Activated CD8-positive, alpha-beta memory T cell treated with anti-CD3 and anti-CD28 coated beads for 1 hour (primary cell): ENCODE measurements at places on chromosomes 7 and 10.

DNA sequence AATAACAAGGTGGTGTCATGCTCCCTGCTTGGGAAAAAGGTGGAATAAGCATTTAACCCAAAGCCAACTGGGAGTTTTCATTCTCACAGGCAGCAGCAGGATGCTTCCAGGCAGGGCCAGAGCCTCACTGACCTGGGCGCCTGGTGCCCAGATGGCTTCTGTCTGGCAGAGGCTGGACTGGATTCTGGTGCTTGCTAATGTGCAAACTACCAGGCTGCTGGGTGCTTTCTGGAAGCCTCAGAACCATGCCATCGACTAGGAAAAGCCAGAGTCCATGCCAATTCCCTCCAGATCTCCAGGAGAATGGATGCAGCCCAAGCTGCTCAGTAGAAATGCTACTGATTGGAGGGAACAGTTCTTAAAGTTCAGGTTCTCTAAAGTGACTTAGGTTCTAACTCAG is 36.2 kb downstream of the VIPR2 start:
- DNase-seq, result no peak

DNA sequence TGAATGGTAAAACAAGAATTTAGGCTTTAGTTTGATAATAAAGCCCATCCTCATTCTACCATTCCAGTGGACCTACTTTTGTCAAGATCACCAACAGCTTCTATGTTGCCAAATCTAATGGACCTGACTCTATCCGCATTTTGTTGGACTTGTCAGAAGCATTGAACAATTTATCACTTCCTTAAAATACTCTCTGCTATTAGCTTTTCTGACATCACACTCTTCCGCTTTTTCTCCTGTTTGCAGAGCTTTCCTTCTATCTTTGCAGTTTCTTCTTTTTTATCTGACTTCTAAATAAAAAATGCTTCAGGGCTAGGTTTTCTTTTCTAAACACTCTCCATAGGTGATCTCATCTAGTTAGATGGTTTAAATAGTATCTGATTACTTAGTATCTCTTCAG is 42.7 kb upstream of the SMIM30 start:
- DNase-seq, result no peak

- no peak for DNase-seq
Observed at GRCh38 chr10:29804025-29804852, 169.5 kb upstream of the SVIL start.

DNA sequence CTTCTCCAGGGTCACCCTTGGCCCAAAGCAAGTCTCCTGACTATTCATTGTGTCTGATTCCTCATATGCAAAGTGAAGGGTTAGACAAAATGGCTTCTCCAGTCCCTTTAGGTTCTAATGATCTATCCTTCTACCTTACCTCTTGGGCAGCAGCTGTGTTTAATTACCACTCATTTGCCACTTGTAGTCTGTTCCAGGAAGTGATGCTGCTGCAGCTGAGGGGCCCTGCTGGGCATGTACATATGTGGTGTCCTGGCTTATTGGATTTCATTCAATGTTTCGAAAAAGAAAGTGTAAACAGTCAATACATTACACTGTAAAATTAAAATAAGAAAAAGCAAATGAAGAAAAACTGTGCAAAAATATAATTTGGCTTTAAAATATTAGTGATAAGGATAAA is 36.6 kb downstream of the SCIN start:
- DNase-seq, result no peak

GRCh38 chr7:141512597-141512996 is 38.6 kb upstream of the AGK start:
- DNase-seq, result no peak

DNA sequence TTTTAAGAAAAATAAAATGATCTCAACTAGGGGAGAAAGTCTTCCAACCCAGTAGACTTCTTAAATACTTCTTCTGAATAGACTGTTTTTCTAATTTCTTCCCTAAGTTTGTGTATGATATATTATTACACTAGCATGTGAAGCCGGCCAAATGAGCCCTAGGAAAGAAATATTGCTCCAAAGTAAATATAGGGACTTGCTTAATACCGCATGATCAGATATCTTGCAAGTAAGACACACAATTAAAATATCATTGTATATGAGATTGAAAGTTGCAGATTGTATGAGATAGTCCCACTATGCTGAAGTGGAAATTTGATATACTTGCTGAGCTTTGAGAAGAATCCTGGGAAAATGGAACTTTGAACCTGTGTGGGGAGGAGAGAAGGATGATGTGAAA is 225.7 kb downstream of the BAMBI start:
- DNase-seq, result no peak

GRCh38 chr7:26965724-26966123 is 101.3 kb upstream of the SKAP2 start:
- no peak for DNase-seq

GRCh38 chr7:138705167-138705566 is 4.0 kb upstream of the SVOPL start:
- DNase-seq, result no peak

GRCh38 chr7:145557805-145558204 is 558.8 kb upstream of the CNTNAP2 start:
- DNase-seq, result no peak

GRCh38 chr10:47361293-47361692 is 13.1 kb downstream of the RBP3 start:
- no peak for DNase-seq

GRCh38 chr7:42606193-42606905 is 305.5 kb downstream of the C7orf25 start:
- DNase-seq, result no peak

DNA sequence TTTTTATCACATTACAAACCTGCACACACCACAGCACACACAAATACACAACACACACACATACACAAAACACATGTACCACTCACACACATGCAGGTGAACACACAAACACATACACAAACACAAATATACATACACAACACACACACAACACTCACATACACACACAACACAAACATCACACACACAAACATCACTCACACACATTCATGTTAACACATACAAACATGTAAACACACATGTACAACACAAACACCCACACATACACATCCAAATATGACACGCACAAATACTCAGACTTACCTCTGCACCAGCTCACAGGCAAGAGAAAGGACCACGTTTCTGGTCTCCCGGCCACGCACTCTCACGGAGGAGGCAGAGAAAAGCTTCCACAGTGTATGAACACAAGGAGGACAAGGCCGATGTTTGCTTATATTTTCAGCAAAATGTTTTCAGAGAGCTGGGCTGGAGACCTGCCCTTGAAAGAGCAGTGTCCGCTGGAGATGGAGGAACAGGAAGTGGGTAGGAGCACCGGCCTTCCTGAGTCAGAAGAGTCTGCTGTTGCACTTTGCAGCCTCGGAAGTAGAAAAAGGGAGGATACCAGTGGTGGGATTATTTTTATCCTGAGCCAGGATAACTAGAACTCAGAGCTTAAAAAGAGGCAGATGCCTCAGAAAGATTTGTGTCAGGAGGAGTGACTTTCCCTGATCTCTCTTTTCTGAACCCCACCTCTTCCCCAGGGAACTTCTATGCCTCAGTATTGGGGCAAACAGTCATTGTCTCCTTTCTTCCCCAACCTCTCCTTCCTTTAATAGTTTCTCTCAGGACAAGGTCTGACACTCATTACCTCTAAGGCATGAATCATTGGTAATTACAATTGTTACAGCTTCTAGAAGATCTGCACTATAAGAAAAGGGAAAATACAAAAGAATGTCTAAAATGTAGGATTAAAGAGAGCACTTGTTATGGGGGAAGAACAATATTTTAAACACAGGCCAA is at the start of gene GIMAP6:
Gene GIMAP6, minus strand, starts transcription at position 520 of the 999 bp plus-strand sequence. CDS start 2,243 bp downstream, outside the sequence.
- DNase-seq, result no peak

- DNase-seq, result no peak
Observed at GRCh38 chr7:64654796-64655548, 11.0 kb upstream of the ZNF107 start.

DNA sequence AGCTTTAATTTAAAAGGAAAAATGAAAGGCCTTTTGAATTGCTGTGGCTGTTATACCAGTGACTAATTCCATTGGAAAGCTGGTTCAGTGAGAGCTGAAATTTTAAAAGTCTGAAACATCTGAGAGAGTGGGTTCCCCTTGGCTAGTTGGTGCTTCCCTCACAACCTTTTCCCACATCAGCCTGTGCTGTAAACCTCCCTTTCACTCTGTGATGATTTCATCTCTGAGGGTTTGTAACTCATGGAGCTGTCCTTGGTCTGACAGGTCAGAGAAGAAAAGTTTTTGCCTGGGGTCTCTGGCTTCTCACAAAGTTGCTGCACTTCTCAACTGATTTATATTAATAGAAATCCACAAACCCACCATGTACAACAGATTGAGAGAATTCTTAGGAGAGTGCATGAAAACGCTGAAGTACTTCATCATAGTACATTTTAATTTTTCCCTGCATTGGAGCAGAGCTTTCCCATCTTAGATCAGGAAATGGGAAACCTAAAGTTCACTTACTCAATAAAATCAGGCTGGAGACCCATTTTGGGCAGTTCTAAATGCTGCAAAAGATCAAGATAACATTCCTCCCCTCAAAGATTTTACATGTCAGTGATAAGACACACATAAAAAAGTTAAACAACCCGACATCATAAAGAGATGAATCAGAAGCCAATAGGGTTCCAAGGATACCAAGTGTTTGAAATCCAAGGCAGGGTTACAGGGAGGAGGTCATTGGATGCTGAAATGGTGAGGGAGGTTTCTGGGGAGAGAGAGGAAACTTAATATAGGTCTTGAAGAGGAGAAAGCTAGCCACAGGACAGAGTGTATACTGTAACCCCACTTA is 157.0 kb upstream of the MKLN1 start:
- no peak for DNase-seq

GRCh38 chr7:113394856-113395255 is 276.5 kb upstream of the SMIM30 start:
- no peak for DNase-seq

GRCh38 chr7:141676618-141677017 is 25.3 kb downstream of the DENND11 start:
- no peak for DNase-seq

DNA sequence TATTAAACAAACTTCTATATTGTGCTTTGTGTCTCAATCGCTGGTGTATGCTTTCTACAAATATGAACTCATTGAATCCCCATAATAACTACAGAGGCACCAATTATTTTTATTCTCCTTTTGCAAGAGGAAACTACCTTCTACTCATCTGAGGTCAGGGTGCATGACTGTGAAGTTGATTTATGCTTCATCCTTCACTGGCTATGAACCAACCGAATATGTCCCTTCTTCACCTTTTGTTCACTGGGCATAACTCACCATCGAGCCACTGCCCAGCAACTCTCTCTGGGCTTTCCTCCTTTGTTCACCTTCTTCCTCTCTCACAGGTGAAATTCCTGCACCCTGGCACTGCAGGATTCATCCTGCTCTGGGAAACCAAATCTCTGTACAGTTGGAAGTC is 61.3 kb upstream of the PFKP start:
- DNase-seq, result no peak

DNA sequence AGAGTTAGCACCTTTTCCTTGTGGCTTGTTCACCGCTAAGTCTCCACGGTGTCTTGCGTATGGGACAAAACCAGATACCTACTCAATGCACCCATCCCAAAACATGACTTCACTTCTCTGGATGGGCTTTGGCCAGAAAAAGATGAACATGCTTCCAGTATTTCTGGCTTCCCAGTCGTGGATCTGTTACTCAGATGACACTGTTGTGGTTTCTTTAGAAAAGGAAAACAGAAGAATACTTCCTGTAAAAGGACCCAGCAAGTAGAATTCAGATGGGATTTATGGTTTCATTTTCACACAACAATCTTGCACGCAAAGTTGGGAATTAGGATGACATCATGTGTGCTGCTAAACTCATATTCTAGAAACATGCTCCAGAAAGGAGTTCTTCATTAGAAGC is 216.7 kb downstream of the ADAM12 start:
- no peak for DNase-seq

DNA sequence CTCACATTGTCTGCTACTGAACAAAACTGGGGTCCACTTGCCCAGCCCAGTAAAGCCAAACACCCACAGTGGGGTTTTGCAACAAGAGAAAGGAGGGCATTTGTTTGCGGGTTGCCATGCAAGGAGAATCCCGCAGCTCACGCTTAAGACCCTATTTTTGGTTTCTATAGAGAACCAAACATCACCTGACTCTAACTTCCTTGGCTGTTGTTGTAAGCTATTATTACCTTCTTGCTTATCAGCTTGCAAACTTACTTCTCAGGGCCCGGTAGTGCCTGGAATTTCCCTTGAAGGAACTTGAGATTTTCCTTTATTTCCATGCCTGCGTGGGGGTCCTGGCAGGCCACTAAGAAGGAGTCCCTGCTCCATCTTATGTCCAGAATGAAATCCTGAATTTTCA is 20.7 kb downstream of the IFIT3 start:
- DNase-seq, result no peak

DNA sequence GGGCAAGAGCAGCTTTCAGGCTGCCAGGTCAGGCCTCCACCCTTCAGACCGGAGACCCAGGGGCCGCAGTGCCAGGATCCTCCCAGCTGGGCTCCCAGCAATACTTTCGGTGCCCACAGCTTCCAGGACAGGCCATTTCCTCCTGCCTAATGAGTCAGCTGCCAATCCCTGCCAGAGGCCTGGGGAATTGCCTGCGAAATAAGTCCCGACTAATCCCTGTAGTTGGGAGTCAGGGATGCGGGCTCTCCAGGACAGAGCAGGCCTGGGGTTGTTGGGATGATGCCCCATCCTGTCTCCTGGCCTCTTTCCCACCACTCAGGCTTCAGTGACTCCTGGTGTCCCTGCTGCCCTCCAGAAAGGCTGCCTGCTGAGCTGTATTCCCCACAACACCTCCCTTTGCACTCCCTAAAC is 143.5 kb upstream of the UNC5B start:
- no peak for DNase-seq

- DNase-seq, result no peak
Observed at GRCh38 chr10:105585753-105586152, 944.7 kb downstream of the SORCS3 start.

DNA sequence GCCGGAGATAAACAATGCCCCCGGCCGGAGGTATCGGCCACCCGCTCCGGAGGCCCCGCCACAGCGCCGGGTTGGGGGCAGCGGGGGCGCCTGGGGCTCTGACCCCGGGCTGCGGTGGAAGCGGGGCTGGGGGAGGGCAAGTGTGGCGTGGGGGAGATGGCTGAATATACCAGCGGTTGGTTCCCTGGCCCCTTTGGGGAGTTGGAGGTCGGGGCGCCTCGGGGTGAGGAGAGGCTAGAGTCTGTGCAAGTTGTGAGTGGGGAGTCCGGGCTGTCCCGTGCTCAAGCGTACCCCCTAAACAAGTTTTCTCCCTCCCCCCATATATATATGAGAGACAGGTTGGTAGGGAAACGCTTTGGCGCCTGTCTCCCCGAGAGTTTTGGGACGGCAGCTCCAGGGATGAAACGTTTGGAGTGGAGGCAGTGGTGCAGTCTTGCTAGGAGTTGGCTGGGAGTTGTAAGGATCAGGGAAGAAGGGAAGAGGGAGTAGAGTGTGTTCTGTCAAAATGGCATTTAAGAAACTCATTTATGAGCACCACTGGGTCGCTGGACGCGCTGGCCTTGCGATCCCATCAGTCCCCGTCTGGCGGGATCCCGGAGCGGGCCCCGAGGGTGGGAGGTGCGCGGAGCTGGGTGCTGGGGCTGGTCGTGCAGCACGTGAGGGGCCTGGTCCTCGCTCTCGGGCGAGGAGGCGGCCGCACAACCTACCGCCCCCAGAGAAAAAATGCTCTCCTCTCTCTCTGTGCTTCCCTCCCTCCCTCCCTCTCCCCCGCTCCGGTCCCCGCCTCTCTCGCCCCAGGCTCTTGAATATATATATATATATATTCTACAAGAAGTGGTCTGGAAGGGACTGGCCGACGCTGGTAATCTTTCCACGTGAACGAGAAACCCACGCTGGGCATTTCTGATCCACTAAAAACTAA is 1.1 kb downstream of the TET1 start:
- no peak for DNase-seq

GRCh38 chr7:133040674-133041073 is 41.2 kb downstream of the CHCHD3 start:
- DNase-seq, result no peak

GRCh38 chr7:25297278-25297677 is 69.0 kb upstream of the NPVF start:
- no peak for DNase-seq
